ENCODE measurements at places on chromosomes 3 and 15.

- no peak for DNase-seq
Measured at GRCh38 chr3:147409143-147410115, at the start of gene ZIC1. ZIC1 (plus strand) TSS chr3:147409365; CDS start chr3:147410113, 748 bp downstream.

DNA sequence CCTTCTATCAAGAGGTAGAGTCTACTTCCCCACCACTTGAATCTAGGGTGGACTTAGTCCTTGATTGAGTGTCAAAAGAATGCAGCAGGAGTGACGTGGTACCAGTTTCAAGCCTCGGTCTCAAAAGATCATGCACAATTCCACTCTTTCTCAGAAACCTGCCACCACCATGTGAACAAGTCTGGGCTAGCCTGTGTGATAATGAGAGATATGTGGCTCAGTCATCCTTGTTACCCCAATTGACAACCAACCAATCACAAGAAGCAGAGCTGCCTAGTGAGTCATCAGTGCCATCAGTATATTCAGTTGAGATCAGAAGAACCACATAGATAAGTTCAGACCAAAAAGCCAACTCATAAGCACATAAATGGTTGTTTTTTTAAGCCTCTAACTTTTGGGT, 374.5 kb downstream of the IL20RB start:
- DNase-seq, result no peak

GRCh38 chr15:25790000-25790660, 73.0 kb downstream of the ATP10A start:
- DNase-seq, result no peak

DNA sequence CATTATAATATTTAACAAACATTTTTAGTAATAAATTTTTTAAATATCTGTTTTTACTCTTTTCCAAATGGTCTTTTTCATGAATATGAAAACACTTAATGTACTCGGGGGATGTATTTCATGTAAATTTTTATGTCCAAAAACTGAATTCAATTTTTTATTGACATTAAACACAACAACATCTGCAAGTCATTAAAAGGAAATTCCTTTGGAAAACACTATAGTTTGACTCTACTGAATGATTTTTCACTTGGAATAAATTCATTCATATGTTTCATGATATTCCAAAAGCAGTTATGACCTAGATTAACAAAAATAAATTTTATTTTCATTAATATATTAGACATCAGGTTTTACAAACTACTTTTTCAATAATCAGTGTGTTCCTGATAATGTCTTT, 239.8 kb upstream of the AGTR1 start:
- no peak for DNase-seq

GRCh38 chr3:174791161-174791560, 68.0 kb upstream of the NAALADL2 start:
- no peak for DNase-seq

DNA sequence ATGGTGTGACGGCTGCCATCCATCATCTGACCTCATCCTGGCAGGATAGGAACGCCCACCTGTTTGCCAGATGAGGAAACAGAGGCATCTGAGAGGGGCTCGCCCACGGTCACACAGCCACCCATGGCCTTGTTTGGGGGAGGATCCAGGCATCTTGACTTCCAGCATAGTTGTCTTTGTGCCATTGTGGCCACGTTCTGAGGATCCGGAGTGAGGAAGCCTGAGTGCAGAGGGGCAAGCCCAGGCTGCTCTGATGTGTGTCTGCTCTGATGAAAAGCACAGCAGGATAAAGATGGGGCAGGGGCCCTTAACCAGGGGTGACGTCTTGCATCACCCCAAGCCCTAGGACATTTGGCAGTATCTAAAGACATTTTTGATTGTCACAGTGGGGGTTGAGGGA, 58.7 kb downstream of the FGD5 start:
- no peak for DNase-seq

Measured in GM10248 (cell line).